ENCODE measurements at places on chromosomes 13 and 19.

DNA sequence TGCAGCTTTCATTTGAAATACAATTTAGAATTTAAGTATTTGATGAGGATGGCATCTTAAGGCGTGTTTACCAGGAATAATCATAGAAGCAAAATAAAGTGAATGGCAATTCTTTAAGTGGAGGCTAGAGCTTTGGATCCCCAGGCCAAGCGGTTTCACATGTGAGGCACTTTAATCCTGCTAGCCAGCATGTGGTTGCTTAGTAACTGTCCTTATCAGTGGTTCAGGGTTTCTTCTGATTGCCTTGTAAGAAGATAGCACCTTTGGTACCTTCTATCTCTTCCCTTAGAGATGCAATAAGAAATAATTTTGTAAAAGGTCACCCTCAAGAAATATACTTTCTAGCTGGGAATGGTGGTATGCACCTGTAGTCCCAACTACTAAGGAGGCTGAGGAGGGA, 38.9 kb upstream of the SERP2 start:
- no peak for DNase-seq

GRCh38 chr19:9934132-9934950, 2.0 kb downstream of the OLFM2 start:
- DNase-seq = peak; percentile 71

DNA sequence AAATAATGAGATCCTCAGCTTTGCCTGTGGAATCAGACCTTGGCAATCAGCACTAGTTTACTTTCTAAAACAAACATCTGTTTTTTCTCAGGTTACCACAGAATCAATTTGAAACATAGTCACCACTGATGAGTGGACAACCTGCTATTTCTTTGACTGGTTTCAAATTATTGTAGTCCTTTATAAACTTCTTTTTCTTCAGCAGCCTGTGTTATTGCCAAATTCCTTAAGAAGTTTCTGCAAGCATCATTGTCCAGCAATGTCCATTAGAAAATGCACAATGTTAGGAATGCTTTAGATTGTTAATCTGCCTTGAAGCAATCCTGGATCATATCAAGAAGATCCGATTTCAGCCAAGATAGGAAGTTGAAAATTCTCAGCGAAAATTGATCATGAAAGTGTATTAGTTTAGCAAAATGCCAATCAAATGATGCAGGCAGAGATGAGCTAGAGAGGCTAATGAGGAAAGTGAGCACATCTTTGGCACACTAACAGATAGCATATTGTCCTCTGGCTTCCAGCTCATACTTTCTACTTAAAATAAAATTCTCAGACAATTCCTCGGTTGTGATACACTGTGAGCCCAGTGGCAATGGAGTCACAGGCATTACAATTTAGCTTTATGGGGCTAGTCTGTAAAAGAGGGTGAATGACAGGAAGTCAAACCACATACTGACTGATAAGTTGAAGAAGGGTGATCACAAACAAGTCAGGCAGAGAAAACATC, 270.6 kb downstream of the SLITRK6 start:
- DNase-seq = no peak

DNA sequence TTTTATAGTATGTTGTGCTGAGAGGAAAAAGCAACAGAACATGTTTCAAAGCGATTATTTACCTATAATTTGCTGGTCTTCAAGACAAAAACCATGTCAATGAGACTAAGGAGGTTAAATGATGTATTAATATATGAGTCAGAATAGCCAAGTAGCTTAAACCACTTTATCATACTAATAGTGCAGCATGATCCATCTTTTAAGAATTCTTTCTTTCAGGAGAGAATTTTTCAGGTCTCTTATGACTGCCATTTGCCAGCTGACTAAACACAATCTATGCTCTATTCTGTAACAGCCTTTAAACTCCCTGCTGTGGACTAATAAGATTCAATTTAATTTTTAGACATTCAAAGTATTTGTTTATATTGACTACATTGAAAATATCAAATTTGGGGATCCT, 93.7 kb downstream of the TRPC4 start:
- no peak for DNase-seq

- DNase-seq = no peak
Observed at GRCh38 chr13:114164681-114165429, 14.2 kb upstream of the CFAP97D2 start.

GRCh38 chr19:3250675-3251074, 26.2 kb downstream of the CELF5 start:
- DNase-seq = peak; percentile 17

GRCh38 chr13:95245071-95245470, 56.2 kb downstream of the ABCC4 start:
- DNase-seq = no peak

DNA sequence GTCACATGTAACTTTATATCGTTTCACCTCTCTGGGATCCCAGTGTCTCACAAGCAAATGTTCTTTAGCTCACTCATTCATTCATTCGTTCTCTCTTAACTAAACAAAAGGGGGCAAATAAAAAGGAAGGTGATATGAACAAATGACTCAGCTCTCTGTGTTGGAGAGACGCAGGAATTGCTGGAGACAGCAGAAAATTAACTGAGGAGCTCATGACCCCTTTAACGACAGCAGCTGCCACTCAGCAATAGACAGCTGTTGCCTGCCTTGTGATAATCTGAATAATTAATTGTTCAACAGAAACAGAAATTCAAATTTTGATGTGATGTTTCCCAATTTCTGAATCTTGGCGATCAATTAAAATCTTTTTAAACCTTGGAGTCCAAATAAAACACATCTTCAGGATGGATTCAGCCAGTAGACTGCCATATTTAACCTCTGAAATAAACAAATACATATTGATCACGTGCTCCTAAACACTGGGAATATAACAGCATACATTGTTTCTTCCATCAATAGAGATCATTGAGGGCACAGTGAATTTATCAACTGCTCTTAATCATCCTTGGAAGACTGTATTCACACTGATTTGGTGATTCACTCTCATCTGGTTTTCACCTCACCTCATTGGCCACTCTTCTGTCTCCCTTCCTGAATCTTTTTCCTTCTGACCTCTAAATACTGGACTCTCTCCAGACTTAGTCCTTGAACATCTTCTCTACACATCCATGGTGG, 63.3 kb downstream of the MBNL2 start:
- DNase-seq = no peak

- DNase-seq = no peak
Observed at GRCh38 chr13:48680756-48681392, 27.1 kb downstream of the CYSLTR2 start.

DNA sequence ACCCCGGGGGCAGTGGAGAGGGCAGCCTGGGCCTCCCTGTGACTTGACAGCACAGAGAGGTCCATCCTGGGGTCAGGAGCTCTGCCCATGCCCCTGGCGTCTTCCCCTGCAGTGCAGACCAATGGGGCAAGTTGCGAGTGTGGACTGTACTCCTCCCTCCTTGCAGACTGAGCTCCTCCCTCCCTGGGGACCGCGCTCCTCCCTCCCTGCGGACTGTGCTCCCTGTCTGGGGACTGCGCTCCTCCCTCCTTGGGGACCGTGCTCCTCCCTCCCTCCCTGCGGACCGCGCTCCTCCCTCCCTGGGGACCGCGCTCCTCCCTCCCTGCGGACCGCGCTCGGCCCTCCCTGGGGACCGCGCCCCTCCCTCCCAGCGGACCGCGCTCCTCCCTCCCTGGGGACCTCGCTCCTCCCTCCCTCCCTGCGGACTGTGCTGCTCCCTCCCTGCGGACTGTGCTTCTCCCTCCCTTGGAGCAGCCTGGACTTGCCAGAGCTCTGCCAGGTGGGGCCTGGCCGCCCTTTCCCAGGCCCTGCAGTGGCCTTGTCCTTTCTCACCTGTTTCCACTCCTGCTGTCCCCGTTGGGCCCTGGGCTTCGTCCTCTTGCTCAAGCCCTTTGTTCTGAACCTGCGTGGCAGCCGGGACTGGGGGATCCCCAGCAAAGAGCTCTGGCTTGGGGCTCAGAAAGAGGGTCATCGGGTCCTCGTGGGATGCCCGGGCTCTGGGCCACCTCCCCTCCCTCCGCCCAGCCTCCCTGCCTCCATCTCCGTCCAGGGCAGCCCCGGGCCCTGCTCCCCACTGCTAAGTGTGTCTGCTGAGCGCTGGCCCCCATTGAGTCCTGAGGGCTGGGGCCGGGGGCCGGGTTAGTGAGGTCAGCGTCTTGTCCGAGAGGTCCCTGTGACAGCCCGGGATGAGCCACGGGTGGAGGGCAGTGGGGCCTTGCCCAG, 6.8 kb downstream of the GAMT start:
- no peak for DNase-seq

DNA sequence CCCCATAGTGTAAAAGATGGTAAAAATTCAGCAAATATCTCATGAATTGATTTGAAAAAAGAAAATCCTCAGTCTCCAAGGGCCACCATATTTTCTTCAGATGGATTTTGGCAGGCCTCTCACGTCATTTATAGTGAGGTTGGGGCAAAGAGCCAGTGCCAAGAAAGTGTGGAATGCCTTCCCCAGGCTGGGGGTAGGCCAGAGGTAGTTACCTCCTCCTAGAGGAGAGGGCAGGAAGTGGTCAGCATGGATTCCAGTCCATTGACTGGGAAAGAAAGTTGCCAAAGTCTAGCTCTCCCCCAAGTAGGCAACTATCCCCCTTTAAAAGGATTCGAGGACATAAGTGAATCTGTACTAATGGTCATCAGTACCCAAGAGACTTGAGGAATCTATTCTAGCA, 68.4 kb upstream of the KCTD4 start:
- no peak for DNase-seq

DNA sequence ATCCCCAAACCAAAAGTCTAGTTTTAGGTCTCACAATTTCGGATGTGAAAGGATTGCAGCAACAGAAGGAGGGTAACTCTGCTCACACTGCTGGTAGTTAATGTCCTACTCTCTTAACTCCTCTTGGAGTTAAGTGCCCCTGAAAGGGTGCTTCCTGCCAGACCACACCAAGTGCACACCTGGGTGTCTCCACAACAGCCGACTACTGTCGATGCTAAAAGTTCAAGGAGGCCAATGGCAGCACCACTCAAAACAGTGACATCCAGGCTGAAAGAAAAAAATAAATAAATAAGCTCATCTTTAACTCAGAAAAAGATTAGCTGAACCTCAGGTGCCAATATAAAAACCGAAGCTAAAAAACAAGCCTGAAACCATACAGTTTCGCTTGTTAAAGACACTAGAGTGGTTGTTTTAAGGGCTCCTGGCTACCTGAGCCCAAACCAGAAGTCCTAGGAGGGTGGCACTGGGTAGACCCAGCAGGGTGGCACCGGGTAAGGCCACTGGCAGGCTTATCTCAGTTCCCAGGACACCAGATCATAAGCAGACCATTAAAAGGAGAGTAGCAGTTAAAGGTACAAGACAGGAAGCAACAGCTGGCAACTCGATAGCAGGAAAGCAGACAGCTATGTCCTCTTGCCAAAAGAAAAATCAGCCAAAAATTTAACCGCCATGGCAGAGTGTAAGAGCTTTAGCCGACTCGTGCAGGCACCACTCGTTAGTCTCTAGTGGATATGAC, 39.3 kb downstream of the BRD4 start:
- DNase-seq = no peak

DNA sequence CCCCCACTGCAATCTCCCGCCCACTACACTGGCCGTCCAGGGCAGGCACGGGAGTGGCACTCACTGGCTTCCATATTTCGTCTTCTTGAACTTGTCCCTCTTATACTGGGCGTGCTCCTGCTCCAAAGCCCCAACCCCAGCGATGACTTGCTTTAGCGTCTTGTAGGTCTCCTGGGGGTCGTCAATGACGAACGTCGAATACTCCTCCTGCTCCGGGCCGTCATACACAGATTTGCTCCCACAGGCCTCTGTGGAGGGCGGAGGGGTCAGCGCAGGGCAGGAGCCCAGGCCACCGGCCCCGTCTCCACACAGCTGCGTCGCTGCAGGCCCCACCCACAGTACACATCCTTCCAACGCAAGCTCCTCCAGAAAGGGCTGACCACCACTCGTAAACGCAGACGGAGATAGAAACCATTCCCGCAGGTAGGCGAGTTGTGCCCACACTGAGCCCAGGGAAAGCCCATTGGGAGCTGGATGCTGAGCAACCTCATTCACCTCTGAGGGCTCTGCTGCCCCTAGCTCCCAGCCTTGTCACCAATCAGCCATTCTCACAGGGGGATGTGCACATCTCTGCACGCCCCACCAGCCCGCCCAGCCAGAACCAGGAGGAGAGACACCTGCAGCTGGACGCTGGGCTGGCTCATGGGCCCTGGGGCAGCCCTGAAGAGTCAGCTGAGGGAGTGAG, 7.9 kb upstream of the C13orf46 start:
- DNase-seq = no peak

DNA sequence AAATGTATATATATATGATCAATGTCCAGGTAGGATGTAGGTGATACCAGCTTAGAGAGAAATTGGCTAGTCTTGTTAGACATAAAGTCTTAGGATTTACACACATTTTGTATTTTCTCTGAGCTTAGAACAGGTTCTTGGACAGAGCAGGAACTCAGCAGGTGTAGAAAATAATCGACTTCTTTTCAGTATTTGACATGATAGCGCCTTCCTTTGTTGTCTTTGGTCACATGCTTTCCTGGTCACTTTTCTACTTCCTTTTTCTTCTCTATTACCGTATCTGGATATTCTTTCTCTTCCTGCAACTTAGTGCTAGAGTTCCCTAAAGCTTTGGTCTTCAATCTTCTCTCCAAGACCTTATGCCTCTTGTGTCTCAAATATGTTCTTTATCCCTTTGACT, 107.4 kb downstream of the LRCH1 start:
- DNase-seq = no peak

DNA sequence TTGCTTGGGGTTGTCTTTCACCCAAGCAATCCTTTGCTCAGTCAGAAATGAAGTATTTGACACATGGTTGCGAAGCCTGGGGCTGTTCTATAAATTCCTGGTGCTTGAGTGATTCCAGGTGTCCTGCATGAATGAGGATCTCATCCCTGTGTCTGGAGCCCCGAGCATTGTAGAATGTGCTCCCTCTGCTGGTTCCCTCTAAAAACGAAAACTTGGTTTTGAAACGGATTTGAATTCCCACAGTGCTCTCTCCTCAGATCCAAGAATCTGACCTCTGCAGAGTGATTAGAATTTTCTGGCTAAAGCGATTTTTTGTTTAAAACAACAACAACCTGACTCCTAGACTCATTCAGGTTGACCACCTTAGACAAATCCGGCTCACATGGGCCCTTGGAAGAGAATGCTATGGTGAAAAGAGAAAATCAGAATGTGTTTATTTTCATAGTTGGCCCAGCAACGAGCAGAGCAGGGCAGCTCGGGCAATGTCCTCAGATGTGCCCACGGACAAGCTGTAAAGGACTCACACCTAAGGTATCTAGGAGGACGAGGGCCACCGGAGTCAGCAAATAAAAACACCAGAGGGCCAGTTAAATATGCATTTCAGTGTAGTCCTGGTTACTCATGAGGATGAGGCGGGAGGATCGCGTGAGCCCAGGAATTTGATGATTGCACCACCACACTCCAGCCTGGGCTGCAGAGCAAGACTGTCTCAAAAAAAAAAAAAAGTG, 8.7 kb upstream of the ATP12A start:
- no peak for DNase-seq

DNA sequence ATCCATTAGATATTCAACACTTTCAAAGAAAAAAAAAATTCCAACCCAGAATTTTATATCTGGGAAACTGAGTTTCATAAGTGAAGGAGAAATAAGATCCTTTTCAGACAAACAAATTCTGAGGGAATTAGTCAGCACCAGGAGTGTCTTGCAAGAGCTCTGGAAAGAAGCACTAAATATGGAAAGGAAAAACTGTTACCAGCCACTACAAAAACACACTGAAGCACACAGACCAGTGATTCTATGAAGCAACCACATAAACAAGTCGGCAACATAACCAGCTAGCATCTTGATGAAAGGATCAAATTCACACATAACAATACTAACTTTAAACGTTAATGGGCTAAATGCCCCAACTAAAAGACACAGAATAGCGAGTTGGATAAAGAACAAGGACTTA, 368.4 kb upstream of the MIR17HG start:
- DNase-seq = no peak
